ENCODE measurements at places on chromosomes 3 and 15.

DNA sequence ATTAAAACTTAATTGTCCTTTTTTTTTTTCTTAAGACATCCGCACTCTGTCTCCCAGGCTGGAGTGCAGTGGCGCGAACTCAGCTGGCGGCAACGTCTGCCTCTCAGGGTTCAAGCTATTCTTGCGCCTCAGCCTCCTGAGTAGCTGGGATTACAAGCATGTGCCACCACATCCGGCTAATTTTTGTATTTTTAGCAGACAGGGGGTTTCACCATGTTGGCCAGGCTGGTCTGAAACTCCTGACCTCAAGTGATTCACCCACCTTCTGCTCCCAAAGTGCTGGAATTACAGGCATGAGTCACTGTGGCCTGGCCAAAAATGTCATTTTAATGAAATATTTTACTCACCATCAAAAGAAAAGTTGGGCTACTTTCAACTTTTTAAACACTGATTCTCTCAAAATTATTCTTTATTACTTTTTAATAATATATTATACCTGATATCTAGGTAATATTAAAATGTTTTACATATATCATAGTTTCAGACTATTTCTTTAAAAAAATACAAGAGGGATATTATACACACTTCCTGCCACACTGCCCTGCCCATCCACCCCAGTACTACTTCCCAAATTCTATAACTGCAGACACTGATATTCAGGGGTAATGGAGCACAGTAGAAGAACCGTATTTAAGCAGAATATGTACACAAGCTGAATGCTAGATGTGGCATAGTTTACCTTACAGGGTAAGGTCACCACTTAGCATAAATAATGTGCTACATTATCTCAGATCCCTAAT lies 723.9 kb upstream of the ZNF385D start:
- DNase-seq = no peak

GRCh38 chr15:64574301-64575017 lies 114.1 kb downstream of the ZNF609 start:
- no peak for DNase-seq

DNA sequence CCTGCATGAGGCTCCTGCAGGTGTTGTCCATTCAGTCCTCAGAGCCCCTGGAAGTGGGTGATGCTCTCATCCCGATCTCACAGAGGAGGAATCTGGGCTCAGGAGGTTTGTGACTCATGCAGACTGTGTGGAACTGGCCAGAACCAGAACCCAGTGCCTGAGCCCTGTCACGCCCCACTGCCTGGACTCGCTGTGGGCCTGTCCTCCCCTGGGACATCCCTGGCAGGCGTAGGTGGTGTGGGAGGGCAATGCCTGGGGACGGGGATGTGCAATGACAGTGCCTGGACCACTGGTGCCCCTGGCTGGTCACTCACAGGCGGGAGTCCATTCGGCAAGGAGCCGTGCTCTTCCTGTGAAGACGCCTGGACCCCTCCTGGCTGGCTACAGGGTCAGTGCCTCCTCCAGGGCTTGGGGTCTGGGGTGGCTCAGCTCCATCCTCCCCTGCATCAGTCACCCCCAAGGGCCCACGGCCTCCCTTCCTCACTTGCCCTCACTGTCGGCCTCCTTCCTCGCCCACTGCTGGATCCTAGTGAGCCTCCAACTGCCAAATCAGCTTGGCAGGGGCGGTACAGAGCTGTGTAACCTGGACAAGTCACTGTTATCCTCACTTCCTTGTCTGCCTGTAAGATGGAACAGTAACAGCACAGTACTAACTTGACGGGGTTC lies 14.9 kb downstream of the PSTPIP1 start:
- DNase-seq = no peak

GRCh38 chr3:15204005-15204404 lies 2.0 kb upstream of the CAPN7 start:
- no peak for DNase-seq

DNA sequence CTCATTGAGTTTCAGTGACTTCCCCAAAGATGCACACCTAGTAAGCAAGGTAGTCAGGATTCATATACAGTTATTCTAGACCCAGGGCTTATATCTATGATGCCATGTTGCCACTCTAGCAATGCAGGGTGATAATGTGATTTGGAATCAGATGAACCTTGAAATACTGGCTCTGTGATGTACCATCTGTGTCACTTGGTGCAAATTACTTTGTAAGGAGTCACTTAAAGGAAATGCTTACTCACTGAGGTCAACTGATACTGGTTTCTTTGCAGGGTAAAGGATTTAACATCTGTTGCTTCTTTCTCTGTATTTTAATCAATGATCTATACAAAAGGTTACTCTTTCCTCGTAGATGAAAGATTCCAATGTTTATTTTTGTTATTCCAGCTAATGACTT lies 10.8 kb downstream of the ASB14 start:
- no peak for DNase-seq

GRCh38 chr3:119769394-119770149 lies 12.3 kb upstream of the NR1I2 start:
- no peak for DNase-seq

GRCh38 chr3:140920029-140920428 lies 21.6 kb upstream of the SLC25A36 start:
- no peak for DNase-seq

Data from NCI-H446 (cell line).